ENCODE measurements at places on chromosomes 4 and X.

DNA sequence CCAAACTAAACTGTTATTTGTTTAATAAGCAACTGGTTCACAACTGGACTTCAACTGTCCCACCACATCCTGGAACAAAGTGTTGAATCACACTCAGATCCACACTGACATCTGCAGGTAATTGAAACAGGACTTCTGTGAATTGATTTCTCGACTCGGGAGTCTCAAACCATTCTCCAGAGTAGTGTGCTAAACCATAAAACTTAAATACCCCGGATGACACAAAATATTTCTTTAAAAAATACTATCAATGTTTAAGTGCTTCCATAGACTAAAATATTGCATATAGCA lies 95.4 kb upstream of the PLAC1 start:
- DNase-seq, result no peak

GRCh38 chr4:48944756-48945241 lies 38.2 kb upstream of the OCIAD2 start:
- DNase-seq, result peak; percentile 48

GRCh38 chrX:101407167-101407747 lies 468 bp downstream of the GLA start:
- no peak for DNase-seq

DNA sequence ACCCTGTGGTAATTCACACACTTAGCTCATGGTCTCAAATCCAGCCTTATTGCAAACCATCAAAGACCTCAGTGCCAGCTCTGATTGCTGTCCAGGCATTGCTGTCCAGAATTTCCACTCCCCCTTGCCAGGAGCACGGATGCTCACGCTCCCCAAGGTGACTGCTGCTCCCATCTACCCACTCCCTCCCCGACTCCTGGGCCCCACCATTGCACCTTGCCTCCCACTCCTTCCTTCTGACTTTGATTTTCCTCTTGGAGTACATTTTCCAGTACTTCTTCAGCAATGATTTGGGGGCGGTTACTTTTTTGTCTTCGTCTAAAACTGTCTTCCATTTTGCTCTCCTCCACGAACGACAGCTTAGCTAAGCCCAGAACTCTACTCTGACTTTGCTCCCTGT lies 11.5 kb downstream of the ZFYVE28 start:
- DNase-seq, result no peak

GRCh38 chrX:134604701-134605311 lies 53.5 kb downstream of the PLAC1 start:
- DNase-seq, result no peak

GRCh38 chr4:4334798-4335520 lies 44.9 kb downstream of the ZBTB49 start:
- DNase-seq, result peak; percentile 77

DNA sequence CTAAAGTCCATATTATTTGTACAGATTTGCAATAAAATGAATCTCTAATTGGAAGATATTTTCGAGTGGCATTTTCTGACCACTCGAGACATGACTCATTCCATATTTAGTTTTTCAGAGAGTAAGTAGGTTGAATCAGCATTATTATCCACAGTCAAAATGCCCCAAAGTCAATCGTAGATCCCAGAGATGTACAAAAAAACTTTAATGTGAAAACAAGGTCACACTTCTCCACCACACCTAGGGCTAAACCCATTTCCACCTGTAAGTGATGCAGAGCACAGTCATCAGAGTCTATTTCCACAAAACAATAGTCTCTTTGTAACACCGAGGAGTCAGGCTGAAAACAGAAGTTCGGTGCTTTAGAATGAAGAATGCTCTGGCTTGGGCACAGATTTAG lies 117.1 kb upstream of the TENM3 start:
- DNase-seq, result no peak
